ENCODE measurements at places on chromosomes 12 and 14. TPM values are rescaled to one million over a fixed set of nuclear protein-coding genes. Genes with fewer than 3 reads are reported as not detected.

GRCh38 chr12:50784501-50784900 lies 20.6 kb downstream of the ATF1 start:
- DNase-seq = no peak

DNA sequence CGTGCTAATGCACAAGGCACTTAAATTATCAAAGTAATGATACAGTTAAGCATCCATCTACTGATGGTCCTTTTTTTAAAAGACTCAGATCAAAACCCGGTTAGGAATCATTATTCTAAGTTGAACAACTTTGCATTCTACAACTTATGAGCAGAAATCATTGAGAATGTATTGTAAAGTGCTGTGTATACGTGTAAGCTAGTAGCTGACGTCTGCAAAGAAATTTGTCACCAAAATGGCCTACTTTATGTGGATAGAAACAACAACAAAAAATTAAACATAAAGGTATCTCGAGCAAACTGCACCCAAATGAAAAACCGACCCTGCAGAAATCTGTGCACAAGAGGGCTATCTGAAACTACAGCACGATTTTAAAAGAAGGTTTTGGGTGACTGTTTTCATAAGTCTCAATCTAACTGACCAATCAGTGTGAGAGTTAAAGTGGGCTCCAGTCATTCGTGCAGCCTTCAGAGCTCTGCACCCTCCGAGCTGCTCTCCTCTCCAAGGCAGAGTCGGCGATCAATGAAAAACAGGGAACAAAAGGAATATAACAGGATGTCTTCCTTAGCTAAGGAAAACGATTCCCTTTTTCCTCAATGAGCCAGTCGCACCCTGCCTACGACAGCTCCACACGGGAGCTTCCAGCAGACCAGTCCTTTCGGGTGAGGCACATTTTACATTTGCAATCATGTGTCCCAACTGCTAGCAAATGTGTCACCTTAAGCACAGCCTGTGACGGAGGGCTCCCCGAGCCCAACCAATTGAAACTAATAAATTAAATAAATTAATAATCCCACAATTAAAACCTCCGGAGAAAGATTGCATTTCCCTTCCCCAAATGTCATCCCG lies 200.7 kb upstream of the FOXN3 start:
- peak; percentile 43 for DNase-seq

GRCh38 chr14:53285064-53285463 lies 131.9 kb upstream of the DDHD1 start:
- no peak for DNase-seq

DNA sequence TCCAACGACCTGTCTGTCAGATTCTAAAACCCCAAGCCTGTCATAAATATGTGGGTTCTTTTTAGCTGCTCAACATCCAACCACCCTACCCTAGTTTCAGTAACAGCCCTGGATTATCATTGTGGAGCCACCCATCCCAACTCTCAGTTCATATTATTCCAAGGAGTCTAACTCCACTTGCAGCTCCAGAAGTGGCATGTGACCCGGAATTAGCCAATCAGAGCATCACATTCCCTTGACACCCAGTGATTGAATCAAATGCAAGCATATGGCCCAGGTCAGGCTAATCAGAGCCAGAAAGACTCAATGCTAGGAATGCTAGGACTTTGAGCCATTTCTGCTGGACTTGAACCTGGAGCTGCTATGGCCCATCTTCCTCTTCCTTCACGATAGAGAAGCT lies 17.1 kb upstream of the HSP90B1 start:
- no peak for DNase-seq

DNA sequence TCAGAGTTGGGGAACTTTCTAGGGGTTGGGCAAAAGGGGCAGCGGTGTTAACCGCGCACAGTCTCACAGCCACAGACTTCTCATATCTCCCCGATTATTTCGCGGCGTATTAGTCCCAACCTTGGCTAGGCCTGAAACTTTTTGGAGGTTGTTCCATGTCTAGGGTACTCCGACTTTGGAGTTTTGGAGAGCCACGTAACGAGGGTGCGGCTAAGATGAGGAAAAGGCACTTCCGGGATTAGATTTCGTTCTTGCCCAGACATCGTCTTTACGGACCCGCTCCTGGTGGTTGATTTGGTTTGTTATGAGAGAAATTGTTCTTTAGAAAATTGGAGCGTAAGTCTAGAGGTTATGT lies 513 bp downstream of the CCNK start:
- DNase-seq = no peak

DNA sequence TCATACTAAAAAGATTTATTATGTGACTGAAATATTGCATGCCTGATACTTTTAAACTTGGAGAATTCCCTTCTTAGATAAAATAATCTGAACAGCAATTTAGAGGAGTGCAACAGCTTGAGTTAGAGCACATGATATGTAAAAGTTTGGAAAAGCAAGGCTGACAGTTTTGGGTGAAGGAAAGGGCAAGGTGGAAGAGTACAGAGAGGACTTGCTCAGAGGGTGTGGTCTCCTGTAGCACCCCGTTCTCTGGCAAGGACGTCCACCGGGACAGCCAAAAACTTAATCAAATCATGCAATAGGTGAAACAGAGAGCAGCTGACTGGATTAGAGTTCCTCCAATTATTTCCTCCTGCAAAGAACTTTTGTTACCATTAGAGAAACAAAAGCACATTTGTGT lies 65.2 kb upstream of the PDZRN4 start:
- no peak for DNase-seq

GRCh38 chr12:131346555-131347344 lies 364.1 kb upstream of the SFSWAP start:
- no peak for DNase-seq

The KCNMB4 gene
- total RNA-seq = 1.9 TPM

All from left ventricle myocardium superior (tissue), 1 donor.